ENCODE measurements at places on chromosomes 1 and 21.

DNA sequence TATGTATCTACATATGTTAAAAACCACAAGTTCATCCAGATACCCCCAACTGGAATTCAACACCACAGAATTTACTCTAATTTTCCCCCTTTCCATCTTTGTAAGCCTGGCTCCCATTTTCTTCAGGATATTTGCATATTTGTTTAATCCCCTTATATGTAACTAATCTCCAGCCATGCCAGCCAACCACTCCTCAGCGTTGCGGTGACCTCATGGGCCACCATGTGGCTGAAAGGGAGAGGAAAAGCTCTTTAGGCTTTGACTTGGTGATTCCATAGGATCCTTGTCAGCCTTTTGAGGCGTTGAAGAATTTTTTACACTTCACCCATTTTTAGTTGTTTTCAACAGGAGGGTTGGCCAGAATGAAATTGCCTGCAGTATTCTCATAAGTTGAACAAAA lies 10.0 kb downstream of the CLDN19 start:
- no peak for DNase-seq

GRCh38 chr1:192598589-192598988 lies 23.0 kb downstream of the RGS1 start:
- DNase-seq: no peak

DNA sequence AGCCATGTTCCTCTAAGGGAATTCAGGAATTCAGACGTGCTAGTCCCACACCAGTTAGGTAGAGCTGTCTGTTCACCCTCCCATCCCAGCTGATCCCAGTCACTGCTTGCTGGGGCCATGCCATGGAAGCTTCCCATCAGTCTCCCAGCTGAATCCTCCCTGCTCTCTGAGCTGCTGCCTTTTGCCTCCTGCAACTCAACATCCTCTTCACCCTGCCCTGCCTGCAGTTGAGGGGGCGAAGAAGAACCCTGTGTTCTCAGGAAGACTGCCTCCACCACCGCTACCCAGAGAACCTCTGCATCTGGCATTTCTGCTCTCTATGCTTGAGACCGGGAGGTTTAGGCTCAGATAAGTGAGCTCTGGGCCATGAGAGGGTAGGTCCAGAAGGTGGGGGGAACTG lies 16.2 kb downstream of the CDCA8 start:
- no peak for DNase-seq

GRCh38 chr1:180908074-180908765 lies 4.5 kb upstream of the KIAA1614 start:
- no peak for DNase-seq

DNA sequence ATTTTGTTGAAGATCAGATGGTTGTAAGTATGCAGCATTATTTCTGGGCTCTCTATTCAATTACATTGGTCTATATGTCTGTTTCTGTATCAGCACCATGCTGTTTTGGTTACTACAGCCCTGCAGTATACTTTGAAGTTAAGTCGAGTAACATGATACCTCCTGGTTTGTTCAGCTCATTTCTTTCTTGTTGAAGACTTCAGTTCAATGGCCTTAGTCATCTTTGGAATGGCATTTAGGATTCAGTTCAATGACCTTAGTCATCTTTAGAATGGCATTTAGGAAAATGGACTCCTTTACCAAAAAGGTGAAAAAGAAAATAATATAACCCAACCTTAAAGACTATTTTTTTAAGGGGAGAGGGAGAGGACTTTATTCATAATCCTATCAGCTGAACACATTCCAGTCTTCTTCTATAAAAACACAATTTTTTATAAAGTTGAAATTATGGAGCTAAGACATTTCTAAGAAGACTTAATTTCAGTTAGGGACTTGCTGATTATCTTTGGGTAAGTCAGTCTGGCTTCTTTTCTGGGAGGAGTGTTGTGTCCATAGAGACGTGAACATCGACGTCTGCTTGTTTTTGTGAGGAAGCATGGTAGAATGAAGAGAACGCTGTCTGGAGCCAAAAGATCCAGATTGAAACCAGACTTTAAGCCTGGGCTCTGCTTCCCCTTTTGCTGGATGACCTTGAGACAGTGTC lies 48.3 kb downstream of the DDR2 start:
- no peak for DNase-seq

GRCh38 chr21:36893581-36893980 lies 72.9 kb downstream of the HLCS start:
- no peak for DNase-seq

DNA sequence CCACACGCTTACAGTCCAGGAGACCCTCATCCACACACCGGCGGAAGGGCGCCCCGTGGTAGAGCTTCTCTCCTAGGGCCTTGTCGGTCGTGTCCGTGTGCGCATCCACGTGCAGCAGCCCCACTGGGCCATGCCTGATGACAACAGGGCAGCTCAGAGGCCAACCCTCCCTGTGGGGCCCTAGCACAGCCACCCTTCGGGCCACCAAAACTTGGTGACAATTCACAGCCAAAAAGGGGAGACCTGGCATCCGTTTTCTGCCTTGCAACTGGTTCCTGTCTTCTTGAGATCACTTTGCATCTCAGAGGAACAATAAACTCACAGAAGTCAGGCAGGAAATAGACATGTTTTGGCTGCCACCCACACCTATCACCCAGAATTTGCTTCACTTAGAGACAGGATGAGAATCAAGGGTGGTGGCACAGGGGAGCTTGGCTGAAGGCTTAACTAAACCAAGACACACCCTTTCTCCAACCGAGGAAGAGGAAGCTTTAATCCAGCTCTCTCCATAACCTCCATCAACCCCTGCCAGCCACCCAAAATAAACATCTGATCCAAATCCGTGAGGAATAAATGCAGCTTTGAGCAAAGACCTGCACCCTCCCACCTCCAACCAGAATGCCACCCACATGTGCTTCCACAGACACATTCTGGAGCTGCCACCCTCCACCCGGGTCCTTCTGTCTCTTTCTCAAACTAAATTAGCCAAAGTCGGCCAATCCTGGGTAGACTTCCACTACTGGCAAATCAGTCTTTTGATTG lies 5.7 kb downstream of the AGMAT start:
- no peak for DNase-seq
